Urinary bladder (tissue), 4 donors: ENCODE measurements at places on chromosomes 11 and 22. TPM values are rescaled to one million over a fixed set of nuclear protein-coding genes. Genes with fewer than 3 reads are reported as not detected.

DNA sequence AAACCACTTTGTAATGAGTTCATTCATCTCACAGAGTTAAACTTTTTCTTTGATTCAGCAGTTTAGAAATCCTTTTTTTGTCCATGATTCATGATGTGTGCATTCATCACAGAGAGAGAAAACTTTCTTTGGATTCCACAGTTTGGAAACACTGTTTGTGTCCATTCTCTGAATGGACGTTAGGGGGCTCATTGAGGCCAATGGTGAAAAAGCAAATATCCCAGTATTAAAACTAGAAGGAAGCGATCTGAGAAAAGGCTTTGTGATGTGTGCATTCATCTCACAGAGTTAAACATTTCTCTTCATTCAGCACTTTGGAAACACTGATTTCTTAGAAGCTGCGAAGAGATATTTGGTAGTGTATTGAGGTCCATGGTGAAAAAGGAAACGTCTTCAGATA, 155.6 kb upstream of the TRIM48 start:
- DNase-seq, result no peak

DNA sequence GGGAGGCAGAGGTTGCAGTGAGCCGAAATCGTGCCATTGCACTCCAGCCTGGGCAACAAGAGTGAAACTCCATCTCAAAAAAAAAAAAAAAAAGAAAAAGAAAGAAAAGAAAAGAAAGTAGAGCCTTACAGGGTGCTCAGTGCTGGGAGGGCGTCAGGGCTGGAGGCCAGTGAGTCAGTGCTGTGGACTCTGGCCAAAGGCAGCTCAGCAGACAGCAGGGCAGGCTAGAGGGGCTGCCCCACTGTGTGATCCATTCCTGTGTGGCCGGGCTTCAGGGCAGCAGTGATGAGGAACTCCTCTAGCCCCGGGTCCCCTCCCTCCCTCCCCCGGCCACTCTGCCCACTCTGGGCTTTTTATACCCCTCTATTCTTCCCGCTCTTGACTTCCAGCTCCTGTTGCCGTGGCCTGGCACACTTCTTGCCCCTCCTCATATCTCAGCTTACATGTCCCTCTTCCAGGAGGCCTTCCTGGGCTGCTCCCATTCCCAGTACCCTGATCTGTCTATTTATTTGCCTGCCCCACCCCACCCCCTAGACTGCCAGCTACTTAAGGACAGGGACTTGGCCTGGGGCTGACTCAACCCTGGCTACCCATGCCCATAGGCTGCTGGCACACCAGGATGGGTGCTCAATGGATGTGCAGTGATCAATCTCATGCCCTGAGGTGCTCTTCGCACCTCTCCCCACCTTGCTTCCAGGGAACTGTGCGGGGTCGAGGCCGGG, 10.1 kb downstream of the SYT12 start:
- DNase-seq, result no peak

GRCh38 chr11:12116425-12117032, 6.1 kb downstream of the MICAL2 start:
- DNase-seq, result no peak

DNA sequence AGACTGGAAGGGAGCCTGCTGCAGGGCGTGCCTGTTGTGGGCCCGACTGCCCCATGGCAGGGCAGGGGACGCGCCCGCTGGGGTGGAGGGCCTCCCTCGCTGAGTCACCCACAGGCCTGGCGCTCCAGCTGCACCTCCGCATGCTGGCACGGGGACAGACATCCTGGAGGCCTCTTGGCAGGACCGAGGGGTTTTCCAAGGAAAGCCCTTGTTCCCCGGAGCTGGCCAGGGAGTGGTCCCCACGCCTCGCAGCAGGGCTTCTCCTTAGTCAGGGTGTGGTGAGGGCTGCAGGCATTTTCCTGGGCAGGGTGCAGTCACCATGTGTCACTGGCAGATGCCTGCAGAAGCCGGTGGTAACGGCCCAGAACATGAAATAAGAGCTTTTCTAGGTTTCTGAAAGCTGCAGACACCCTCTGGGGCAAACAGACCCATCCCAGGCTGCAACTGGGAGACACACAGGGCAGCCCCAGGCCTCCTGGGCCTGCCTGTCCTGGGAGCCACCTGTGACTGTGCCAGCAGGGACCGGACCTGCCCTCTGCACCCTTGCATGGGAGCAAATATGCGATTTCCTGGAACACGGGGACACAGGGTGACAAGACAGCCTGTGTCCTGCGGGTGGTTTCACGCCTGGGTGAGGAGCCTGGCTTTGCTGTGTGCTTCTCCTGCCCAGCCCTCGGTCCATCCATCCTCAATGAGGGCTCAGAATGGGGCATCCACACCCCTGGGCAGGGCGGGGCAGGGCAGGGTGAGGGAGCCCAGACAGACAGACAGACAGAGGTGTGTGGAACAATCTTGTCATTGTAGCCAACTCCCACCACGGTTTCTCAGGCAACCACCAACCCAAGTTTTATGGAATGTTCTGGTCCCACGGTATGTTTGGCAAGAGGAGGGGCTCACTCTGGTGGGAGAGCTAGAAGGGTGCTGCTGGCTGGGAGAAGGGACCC, 43.2 kb upstream of the FADD start:
- DNase-seq, result no peak

DNA sequence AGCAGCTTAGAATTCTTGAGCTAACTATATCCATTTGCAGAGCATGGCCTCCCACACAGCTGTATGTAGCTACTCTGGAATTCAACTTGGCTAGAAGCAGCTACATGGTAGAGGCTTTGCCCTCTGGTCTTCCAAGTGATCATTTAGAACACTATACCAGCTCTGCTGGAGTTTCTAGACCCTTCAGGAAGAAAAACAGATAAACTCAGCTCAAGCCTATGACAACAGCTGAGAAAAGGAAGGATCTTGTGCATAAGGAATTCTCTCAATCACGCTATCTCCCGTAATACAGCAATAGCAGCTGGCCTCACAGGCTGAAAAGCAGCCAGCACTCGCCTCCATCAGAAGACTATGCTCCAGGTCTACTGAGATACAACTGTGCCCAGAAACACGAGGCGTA, 50.6 kb upstream of the APOA1 start:
- DNase-seq, result no peak

Gene ART1
- polyA plus RNA-seq, result not detected

Gene MMP12
- 0.62 TPM for polyA plus RNA-seq
